Activated T-cell treated with anti-CD3 and anti-CD28 coated beads for 24 hours (primary cell): ENCODE measurements at places on chromosomes 1 and 21.
A peak's percentile ranks its signal among the peaks of the same experiment; 100 is the strongest.

GRCh38 chr1:27145934-27146354 lies 9.0 kb downstream of the SLC9A1 start:
- no peak for DNase-seq

DNA sequence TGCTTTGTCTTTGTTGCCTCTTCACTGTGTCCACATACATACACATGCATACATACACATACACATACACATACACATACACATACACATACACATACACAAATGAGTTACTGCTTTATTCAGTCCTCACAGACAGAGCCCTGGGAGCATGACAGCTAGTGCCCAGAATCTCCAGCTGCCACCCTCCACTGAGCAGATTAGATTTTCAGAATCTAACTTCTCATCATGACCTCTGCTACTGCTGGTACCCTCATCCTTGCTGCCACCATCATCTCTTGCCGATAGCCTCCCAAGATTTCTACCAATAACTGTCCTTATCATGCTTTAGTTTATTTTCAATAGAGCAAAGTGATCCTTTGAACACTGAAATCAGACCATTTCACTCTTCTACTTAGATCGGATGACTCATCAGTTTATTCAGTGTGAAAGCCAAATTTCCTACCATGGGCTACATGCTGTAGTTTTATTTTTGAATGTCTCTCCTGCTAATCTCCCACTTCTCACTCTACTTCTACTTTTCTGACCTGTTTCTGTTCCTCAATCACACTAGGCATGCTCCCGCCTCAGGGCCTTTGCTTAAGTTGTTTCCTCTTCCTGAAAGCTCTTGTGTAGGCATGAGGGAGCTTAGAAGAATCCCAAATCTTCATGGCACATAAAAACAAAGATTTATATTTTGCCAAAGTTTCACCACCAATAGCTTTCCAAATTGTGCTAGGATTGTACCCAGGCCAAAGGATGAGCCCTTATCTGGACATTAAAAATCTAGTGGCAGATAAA lies 43.0 kb downstream of the ATP6V1G3 start:
- no peak for DNase-seq

- DNase-seq: no peak
Measured at GRCh38 chr1:150688763-150689162, 8.2 kb downstream of the GOLPH3L start.

DNA sequence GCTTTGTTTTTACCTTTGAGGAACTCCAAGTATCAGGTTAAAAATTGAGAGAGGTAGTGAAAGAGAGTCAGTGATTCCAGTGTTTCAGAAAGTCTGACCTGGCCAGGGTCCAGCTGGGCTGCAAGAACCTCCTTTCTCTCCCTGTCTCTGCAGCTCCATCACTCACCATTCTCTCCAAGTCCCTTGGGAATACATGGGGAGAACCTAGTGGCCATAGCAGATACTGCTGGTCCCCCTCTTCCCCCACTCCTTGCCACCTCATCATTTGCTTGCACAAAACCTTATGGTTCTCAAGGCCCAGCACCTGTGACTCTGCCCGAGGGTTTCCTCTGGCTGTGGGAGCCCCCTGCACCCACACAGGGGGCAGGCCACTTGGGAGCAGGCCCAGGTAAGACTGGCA lies 279.5 kb downstream of the KIF26B start:
- DNase-seq: no peak

DNA sequence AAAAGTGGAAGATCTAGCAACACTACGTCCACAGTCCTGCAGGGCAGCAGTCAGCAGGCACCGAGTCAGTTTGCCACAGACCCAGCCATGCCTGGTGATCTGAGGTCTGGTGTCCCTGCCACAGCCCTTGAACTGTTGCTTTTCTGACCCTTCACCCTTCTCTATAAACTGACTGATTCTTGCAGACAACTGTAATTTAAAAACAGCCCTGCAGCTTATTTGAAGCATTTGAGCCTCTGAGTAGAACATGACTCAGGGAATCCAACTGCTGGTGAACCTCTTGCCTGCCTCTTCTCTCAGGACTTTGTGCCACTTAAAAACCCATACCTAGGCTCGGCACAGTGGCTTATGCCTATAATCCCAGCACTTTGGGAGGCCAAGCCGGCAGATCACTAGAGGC lies 107.2 kb downstream of the EDEM3 start:
- DNase-seq: no peak

GRCh38 chr21:34336245-34336644 lies 27.6 kb upstream of the KCNE2 start:
- no peak for DNase-seq

- peak; percentile 45 for DNase-seq
Measured at GRCh38 chr1:1678581-1679380, 13.8 kb downstream of the SLC35E2B start.

DNA sequence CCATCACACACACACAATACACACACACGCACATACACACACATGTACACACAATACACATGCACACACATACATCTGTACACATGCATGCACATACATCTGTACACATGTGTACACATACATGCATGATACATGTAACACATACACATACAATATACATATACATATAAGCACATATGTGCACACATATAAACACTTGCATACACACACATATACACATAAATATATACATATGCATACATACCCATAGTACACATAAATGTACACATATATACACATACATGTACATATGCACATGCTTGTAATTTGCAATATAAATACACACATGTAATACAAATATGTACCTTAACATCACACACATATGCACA lies 282.6 kb upstream of the VAMP3 start:
- no peak for DNase-seq

- DNase-seq: no peak
Measured at GRCh38 chr1:206907304-206907991, 10.2 kb downstream of the IL24 start.

- no peak for DNase-seq
Measured at GRCh38 chr1:170580636-170581440, 48.9 kb downstream of the GORAB start.

DNA sequence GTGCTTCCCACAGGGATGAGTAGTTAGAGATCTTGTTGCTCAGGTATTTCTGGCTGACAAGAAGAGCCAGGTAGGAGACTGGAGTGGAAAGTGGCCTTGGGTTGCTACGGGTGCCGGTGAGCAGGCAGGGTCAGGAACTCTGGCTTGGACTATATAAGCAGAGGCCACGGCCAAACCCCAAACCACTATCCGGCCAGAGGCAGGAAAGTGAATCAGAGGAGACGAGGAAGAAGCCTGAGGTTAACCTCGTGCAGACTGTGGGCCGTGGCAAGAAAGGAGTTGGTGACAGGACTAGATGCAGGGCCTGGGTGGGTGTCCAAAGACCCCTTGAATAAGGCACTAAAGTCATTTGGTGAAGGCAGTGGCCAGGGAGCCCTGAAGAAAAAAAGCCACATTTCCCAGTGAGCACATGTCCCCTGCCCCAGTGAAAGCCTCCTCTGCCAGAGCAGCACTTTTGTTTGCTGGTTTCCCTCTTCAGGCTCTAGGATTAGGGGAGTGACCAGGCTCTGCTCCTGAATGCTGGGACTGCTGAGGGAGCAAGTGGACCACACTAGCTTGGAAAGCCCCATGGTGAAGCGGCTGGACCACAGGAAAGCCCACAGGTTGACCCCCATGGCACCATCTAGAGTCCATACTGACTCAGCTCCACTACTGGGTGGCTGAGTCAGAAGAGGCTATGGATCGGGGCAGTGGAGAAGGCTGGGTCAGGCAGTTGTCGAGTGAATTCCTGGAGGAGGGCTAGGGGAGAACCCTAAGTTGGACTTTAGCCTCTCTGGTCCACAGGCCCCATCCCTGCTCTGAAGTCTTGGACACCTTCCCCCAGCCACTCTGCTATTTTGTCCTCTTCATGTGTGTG lies 23.4 kb downstream of the CSF1 start:
- no peak for DNase-seq

DNA sequence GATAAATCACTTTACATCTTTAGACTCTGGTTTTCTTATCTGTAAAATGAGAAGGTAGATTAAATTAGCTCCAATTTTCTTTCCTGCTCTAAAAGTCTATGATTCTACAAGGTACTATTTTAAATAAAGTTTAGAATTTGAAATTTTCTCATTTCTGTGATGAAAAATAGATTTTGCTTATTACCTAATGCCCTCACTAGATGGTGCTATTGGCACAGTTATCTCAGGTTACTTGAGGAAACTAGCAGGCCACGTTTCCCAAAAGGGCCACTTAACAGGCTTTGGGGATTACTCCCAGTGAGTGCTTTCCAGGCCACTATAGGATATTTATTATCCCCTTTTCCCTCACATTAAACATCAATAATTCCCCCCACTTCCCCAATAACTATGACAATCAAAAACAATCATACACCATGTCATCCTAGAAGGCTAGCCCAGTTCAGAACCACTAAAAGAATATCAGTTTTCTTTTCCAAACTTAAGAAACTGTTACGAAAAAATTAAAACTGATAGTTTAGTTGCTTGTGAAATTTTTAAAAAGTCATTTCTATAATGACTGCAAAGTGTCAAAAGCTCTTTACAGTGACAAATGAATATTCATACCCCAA lies 30.6 kb downstream of the OMA1 start:
- peak; percentile 20 for DNase-seq

DNA sequence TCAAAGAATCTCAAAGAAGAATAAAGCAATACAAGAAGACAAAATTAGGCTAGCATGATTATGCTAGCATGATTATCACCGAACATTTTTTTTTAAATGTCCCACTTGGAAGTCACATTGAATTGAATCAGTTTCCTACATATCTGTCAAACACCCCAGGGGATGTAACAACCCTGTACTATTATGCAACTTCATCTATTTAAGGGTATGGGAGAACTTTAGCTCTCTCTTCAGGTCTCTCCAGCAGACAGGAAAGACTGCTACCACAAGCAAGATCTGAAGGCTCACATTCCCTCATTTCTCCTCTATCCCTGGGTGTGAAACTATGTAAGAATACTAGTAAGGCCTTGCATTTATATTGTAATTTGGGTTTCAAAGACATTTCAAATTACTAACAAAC lies 52.8 kb downstream of the EDEM3 start:
- no peak for DNase-seq

- DNase-seq: no peak
Measured at GRCh38 chr21:39616211-39616772, 3.6 kb downstream of the B3GALT5 start.

GRCh38 chr1:63848733-63849132 lies 74.9 kb downstream of the ROR1 start:
- no peak for DNase-seq

- no peak for DNase-seq
Measured at GRCh38 chr1:220730486-220730885, 17.6 kb upstream of the MTARC2 start.

DNA sequence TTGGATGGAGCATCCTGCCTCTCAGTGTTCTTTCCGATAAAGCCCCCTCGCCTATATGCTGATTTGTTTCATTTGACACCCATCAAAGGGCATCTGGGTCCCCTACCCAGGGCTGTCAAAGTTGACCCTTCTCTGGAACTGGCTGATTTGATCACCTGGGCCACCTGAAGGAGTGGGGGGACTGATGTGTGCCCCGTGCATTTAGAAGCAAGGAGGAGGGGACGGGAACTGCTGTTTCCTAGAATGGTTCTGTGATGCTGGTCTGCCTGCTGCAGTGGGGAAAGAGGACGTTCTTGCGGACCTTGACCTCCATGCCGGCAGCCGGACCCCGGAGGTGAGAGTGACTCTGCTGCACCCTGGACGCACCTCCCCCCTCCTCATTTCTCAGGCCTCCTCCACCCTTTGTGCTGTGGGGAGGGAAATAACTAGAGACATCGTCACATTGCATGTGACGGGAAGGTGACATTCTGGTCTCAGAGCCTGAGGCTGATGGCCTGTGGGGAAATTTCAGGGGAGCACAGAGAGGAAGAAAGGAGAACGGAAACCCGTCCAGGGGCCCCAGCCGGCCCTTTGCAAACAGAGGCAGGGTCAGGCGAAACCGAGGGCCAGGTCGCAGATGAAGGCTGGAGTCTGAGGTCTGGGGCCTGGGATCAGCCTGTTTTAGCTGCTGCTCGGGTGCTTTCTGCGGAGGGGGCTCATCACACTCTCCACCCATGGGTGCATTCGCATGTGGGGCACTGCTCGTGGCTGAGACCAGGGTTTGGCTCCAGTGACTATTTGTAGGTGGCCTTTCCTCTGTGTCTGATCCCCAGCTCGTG lies 25.7 kb downstream of the CRYAA start:
- no peak for DNase-seq

- no peak for DNase-seq
Measured at GRCh38 chr1:63892632-63893395, 119.0 kb downstream of the ROR1 start.

- DNase-seq: no peak
Measured at GRCh38 chr1:236639686-236640085, 35.4 kb upstream of the HEATR1 start.

GRCh38 chr1:30036229-30036547 lies 687.2 kb downstream of the MATN1 start:
- DNase-seq: no peak

DNA sequence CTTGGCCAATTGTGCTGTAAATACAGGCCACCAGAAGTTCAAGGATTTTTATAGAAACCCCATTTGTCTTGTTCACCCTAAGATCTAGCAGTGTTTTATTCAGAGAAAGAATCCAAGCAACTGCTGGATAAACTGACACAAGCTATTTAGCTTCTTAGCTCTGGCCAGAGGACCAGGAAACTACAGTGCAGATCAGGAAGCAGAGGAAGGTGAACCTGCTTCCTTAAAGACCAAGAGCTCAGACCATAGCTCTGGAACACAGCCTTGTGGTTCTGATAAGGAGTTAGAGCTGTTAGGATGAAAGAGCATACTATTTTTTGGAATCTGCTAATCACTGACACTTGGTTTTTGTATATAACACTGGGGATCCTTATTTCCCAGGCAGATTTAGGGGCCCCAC lies 5.2 kb upstream of the CCDC17 start:
- no peak for DNase-seq
